Activated CD4-positive, alpha-beta T cell treated with anti-CD3 and anti-CD28 coated beads for 1 hour (primary cell): ENCODE measurements at places on chromosomes 3 and 15.

GRCh38 chr3:31922962-31923361 lies 58.1 kb downstream of the OSBPL10 start:
- no peak for DNase-seq

DNA sequence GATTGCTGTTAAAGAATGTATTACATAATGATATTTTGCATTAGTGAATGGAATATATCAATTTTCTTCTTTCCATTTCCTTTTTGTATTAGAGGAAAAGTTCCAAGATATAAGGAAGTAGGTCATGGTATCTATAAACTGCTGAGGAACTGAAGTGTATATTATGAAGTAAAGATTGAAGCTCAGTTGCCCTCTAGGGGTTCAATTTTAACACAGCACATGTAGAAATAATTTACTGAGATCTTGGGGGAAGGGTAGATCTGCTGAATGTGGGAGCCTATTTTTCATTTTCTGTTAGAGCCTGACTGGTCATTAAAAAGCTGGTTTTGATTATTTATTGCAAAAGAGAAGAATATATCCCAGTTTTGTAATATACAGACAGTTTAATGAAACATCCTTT lies 45.2 kb downstream of the CMC1 start:
- no peak for DNase-seq

GRCh38 chr3:52233108-52233591 lies 5.8 kb downstream of the TWF2 start:
- DNase-seq, result no peak

GRCh38 chr3:188283347-188283746 lies 129.4 kb downstream of the LPP start:
- no peak for DNase-seq

- DNase-seq, result no peak
Measured at GRCh38 chr3:62142331-62143085, 230.8 kb downstream of the FEZF2 start.

- DNase-seq, result no peak
Measured at GRCh38 chr3:138124706-138125355, 7.4 kb downstream of the A4GNT start.

- no peak for DNase-seq
Measured at GRCh38 chr3:43753741-43754715, 63.3 kb downstream of the ABHD5 start.

DNA sequence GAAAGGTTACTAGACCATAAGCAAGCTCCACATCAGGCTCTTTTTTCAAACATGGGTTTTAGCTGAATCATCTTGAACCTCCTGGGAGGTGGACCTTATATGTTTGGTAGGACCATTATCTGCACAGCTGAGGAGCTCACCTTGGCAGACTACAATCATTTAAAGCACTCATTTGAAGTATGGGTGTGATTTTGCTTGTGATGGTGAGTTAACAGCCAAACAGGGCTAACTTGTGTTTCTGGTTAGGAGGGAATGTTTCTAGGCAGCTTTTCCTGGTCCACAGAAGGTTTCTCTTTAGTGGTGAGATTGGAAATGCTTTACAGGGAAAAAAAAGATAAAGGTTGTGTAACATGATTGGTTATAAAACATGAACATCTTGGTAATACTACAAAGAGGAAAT lies 61.8 kb downstream of the ARHGEF26 start:
- no peak for DNase-seq

DNA sequence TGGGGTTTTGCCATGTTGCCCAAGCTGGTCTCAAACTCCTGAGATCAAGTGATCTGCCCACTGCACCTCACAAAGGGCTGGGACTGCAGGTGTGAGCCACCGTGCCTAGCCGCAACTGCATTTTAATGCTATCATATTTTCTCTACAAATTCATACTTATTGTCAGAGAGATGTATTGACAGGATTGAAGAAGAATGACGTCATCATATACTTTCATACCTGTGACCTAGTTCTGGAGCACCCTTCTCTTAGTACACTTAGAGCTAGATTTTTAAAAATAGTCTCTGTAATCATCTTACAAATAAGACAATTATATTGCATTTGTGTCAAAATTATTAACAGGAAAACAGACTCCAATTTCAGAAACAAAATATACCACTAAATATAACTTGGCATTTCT lies 242.8 kb upstream of the PDZRN3 start:
- DNase-seq, result no peak

- peak; percentile 39 for DNase-seq
Measured at GRCh38 chr3:50652709-50653108, 22.0 kb upstream of the DOCK3 start.

DNA sequence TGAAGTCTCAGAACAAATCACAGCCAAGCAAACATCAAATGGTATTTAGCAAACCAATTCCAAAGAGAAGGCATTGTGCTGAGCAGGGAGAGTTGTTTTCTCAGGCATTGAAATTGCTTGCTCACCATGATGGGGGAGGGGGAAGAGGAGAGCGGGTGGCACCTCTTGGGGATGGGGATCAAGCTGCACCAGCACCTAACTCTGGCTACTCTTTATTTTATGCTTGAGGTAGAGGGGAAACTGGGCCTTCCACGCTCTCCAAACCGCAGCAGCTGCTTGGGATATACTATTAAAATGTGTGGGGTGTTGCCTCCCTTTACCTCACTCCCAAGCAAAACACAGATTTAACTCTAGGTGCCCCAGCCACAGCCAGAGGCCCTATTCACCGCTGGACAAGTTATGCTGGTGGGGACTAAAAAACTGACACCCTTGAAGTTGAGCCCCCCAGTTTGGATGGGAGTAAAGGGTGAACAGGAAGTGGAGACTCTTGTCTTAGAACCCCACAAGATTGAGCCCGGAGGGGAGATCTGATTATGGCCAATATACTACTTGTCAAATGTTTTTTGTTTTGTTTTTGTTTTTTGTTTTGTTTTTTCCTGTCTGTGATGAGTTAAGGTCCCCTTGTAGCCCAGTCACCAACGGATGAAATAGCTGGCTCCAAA lies 5.0 kb upstream of the FOXB1 start:
- DNase-seq, result no peak

DNA sequence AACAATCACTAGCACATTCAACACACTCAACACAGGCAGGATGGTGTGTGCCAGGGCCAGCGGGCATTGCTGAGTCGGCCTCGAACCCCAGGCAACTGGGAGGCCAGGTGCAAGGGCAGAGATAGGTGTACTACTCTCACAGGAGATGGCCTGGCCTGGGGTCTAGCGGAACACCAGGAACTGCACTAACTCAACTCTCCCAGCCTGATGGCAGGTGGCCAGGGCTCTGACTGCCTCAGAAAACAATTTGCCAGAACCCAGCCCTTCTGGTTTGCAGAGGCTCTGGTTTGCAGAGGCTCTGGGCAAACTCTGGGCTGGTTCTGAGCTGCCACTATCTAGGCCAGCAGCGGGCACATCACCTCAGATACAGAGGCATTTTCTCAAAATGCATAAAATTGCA lies 229.2 kb upstream of the CHRNA7 start:
- no peak for DNase-seq
